ENCODE measurements at places on chromosomes 7 and 10.
A peak's percentile ranks its signal among the peaks of the same experiment; 100 is the strongest.

- no peak for DNase-seq
Observed at GRCh38 chr7:111363099-111363498, 199.2 kb downstream of the IMMP2L start.

GRCh38 chr10:68133523-68133922 lies 24.2 kb downstream of the MYPN start:
- no peak for DNase-seq

DNA sequence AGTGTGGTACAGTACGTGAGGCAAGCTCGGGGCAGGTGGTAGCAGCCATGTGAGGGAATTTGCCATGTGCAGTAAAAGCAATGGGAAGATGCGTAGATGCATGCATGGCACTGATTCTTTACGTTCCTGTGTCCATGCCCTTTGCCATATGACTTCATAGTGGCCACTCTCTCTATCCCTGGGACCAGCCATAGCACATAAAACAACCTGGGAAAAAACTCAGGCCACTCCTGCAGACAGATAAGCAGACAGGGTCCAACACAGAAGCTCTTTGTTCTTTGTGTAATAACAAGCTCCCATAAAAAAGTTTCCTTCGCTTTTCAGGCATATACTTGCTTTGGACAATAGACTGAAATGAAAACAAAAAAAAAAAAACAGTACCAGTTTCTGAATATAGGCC lies 622.4 kb upstream of the POM121L12 start:
- no peak for DNase-seq

DNA sequence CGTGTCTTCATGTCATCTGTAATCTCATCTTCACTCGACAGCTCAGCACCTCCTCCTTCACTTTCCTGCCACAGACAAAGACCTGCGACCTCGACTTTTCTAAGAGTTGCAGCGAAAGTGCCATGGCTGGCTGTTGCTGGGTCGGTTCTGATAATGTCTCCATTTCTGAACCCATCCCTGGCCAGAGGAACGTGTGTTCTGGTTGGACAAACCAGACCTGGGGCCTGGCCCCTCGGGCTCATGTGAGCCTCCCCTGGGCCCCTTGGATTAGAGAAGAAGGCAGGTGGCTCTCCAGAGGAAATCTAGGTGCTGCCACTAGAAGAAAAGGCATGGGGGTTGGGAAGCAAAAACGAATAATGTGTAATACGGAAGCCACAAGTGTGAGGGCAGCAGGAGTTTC lies 273.7 kb downstream of the GLRX3 start:
- no peak for DNase-seq

- no peak for DNase-seq
Observed at GRCh38 chr7:155267436-155267835, 30.2 kb upstream of the INSIG1 start.

GRCh38 chr7:5699467-5700384 lies 81.7 kb downstream of the RNF216 start:
- no peak for DNase-seq

GRCh38 chr10:12782537-12782936 lies 219.0 kb downstream of the CCDC3 start:
- DNase-seq, result no peak

GRCh38 chr10:30354669-30355068 lies 5.6 kb upstream of the MTPAP start:
- no peak for DNase-seq

GRCh38 chr10:36393801-36394200 lies 731.6 kb upstream of the ANKRD30A start:
- no peak for DNase-seq

DNA sequence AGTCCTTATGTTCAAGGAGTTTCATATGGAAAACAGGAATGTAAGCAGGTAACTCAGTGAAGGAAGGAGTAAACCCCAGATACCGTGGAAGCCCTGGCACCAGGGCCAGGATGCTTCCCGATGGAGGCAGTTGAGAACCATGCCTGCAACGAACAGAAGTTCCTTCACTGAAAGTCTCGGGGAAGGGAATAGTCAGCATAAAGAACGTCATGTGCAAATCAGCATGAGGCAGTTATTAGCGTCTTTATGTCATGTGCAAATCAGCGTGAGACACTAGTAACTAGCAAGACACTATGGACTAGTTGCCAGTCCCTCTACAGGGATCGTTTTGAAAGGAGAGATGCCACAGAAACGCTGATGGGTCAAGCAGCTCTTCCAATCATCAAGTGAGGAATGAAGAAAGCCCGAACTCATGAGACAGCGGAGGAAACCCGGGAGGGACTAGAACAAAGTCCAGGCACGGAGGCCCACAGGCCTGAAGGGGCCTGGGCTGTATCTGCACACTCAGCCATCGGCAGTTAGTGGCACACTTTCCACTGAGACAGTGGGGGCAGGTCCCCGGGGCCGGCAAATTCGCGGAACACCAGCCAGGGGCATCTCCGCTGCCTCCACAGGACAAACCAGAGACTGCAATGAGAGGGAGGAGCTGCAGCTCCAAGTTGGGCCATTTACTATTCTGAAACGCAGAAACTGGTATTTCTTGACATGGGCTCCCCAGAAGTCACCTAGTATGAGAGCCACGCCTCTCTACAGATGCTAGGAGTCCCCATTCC lies 109.6 kb downstream of the SFMBT2 start:
- DNase-seq, result peak; percentile 42

- no peak for DNase-seq
Observed at GRCh38 chr7:76187272-76187671, 14.4 kb upstream of the SRRM3 start.

DNA sequence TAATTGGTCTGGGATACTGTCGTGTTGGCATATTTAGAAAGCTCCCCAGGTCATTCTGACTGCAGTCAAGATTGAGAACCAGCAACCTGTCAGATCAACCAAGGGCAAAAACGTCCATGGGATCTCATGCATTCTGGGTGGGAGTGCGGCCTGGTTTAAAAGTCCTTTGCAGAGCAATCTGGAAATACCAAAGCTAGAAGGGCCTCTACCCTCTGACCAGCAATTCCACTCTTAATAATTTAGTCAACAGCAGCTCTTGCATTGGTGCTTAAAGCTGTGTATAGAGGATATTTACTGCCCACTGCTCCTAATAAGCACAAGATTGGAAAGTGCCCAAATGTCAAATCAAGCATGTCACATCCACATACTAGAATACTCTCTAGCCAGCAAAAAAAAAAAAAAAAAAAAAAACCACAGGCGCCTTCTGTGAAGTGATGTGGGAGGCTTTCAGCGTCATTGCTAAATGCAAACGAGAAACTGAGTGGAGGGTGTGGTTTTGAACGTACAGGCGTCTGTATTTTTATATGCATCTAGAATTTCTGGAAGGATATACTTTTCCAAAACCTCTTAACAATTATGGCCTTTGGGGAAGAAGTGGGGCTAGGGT lies 44.8 kb upstream of the HSPA12A start:
- no peak for DNase-seq

- no peak for DNase-seq
Observed at GRCh38 chr7:105567024-105567423, 14.3 kb downstream of the EFCAB10 start.

DNA sequence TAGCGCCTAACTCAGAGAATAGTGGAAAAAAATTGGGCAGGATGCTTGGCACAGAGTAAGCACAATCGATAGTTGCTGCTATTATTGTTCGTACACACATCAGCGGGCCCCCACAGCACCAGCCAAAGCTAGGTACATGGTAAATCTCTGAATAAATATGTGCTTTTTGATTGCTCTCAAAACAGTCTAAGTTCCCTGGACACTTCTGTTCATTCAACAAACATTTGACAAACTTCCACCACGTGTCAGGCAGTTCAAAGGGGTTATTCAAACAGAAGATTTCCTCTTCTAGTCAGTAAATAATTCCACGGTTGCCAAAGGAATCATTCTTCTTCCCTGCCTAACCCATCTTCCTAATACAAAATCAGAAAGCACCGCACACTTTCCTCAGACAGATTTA lies 150.8 kb downstream of the DGKI start:
- no peak for DNase-seq

- DNase-seq, result no peak
Observed at GRCh38 chr7:104029765-104030164, 40.3 kb upstream of the RELN start.

DNA sequence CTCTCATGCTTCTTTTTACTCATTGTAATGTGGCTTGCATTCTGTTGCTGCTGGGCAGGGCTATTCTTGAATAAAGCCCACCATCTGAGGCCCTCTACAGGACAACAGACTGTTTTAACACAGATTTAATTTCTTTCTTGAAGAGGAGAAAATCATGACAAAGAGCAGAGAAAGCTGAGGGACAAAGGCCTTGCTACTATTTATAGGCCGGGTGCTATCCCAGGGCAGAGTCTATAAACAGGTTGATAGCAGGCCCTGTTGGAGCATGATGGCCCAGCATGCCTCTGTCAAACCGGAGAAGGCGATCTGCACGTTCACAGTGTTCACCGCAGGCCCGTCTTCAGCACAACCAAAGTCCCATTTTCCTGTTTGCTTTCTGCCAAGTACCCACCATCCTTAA lies 3.0 kb downstream of the VIPR2 start:
- no peak for DNase-seq

DNA sequence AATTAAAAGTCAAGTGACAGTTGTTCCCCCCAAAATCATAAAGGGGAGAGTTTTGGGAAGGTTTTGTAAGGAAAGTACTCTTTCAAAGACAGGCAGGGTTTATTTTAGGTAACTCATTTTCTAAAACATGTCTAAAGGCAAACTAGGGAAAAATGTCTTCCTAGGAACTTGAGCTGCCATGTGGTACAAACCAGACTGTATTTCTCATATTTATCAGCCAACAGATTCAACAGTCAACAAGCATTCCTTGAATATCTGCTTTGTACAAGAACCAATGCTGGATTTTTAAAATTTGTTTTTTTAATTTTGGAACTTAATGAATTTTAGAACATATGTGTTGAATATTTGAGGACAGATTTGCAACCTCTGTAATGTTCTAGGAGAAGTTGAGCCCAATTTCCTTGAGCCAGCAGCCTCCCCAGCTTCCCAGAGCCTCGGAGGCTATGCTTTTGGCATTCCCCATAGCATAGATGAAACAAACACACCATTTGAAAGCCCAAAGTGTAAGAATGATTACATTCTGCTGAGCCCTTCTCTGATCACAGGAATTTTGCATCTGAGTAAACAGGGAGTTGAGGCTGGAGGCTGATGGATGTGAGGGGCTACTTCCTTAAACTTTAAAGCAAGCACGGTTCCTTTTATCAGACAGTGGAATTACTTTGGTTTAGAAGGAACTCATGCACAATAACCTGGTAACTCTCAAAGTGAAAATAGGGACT lies 345.1 kb downstream of the RNLS start:
- DNase-seq, result no peak

- no peak for DNase-seq
Observed at GRCh38 chr7:131459256-131459655, 97.2 kb downstream of the PODXL start.

- DNase-seq, result no peak
Observed at GRCh38 chr10:30022590-30022989, 36.8 kb downstream of the JCAD start.

DNA sequence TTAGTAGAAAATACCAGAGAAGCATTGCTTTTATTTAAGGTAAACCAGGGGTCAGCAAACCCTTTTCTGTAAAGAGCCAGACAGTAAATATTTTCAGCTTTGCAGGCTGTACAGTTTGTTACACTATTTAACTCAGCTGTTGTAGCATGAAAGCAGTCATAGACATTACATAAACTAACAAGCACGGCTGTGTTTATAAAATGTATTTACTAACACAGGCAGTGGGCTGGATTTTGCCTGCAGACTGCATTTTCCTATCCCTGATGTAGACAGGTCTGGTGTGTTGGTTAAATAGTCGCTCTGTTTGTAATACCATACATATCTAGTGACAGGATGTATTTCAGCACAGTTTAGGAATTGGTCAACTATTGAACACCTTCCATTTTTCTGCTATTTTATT lies 129.3 kb downstream of the ST7 start:
- no peak for DNase-seq

GRCh38 chr7:123929107-123929506 lies 4.1 kb downstream of the SPAM1 start:
- DNase-seq, result no peak
